ENCODE measurements at places on chromosomes 12 and 14.
A peak's percentile ranks its signal among the peaks of the same experiment; 100 is the strongest.

DNA sequence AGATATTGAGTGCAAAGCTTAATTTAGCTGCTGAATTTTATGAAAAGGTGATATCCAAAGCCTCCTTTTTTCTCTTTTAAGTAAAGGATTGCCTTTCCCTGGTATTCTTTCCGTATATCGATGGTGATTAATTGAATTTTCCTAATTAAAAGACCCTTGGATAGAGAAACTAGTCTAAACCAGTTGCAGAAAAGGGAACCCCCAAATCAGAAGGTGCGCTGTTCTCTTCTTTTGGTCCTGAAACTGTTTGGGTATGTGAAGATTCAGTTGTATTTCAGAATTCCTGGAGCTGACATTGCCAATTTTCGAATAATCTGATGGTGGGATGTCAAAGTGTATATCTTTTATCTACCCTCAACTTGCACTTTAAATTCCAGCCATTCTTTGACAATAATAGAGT lies 1.9 kb downstream of the GPHN start:
- no peak for DNase-seq

GRCh38 chr12:81729781-81730180 lies 29.4 kb downstream of the PPFIA2 start:
- DNase-seq: no peak

- DNase-seq: no peak
Observed at GRCh38 chr14:102711946-102712345, 65.3 kb upstream of the TRAF3 start.

DNA sequence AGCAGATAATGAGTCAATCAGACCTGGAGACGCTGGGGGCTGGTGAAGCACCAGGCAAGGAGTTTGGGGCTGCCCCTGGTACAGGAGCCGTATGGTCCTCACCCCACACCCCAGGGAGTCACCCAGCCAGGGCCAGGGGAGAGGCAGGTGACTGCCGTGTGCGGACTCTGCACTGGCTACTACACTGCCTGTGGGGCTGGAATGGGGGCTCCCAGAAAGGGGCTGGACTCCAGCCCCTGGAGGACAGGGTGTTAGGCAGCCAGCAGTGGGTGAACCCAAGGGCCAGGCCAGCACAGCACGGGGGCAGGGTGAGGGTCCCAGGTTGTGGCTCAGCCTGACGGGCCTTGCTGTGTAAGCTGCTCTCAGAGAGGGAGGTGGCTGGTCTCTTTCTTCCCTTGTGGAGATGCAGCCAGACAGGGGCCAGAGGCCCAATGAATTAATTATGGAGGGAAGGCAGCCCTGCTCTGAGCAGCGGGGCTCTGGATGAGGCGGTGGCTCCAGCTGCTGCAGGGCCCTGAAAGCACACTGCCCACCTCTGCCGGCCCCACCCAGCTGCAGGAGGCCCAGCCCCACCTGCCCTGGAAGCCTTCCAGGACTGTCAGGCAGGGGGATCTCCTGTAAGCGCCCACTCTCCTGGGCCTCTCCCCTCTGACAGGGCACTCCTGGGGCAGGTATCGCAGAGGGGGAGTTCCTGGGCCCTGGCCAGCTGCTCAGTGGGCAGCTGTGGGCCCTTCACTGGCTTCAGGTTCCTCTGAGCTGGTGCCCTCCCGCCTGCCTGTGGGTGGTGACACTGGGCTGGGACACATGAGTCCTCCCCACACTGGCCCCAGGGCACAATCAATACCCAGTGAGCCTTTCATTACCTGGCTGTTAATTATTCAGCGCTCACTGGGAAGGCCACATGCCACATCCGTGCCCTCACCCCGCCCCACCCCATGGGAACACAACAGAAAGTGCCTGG lies 142.5 kb upstream of the C14orf180 start:
- DNase-seq: no peak

DNA sequence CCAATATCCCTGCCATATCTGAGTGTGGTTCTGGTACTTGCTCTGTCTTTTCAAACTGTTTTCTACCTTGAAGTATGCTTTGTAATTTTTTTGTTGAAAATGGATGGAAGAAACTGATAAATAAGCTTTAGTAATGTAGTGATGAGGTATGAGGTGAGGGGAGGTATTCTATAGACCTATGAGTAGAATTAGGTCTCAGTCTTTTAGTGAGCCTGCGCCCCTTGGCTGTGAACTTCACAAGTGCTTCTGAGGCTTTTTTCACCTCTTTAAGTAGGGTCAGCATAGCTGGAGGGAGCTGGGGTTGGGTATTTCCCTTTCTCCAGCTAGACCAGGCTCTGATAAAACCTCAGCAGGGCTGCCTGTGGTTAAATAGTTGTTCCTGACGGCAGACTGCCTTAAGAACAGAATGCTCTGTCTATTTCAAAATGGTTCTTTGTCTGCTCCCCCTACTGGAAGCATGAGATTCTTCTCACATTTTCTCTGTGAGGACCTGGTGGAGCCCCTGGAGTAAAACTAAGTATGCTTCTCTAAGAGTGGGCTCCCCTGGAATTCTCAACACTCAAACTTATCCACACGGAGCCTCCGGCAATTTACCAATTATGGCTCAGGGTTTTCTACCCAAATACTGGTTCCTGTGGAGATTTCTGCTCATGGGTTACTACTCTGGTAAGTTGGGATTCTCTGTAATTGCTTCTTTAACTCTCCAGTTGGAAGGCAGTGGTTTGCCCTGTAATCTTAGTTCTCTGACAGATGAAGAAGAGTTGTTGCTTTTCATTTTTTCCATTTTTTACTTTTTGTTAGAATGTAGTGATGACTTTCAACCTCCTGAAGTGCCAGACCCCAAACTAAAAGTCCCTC lies 13.1 kb downstream of the KRT5 start:
- DNase-seq: no peak

GRCh38 chr12:6965026-6965661 lies 5.3 kb downstream of the PHB2 start:
- peak; percentile 87 for DNase-seq

- DNase-seq: no peak
Observed at GRCh38 chr12:89947437-89948270, 239.0 kb upstream of the ATP2B1 start.

GRCh38 chr14:53670701-53671100 lies 285.9 kb downstream of the BMP4 start:
- DNase-seq: no peak

DNA sequence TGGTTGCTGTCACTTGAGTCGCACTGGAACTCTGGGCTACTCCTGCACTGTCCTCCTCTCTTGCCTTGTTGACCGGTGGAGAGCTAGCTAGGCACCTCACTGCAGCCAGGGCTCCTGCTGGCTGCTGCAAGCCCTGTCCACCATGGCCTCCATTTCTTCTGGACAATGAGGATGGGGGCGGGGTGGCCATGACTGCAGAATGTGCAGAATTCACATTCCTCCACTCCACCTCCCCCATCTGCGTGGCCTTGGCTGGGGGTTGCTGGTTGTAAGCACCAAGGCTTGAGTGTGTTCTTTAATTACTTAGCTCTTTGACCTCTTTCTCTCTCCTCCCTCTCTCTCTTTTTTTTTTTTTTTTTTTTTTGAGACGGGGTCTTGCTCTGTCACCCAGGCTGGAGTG lies 248.5 kb downstream of the PCNX1 start:
- no peak for DNase-seq

- DNase-seq: no peak
Observed at GRCh38 chr12:113271853-113272561, 50.7 kb downstream of the TPCN1 start.

- no peak for DNase-seq
Observed at GRCh38 chr14:83873669-83874068, 1656.3 kb upstream of the FLRT2 start.
